ENCODE measurements at places on chromosomes 5 and 9.

DNA sequence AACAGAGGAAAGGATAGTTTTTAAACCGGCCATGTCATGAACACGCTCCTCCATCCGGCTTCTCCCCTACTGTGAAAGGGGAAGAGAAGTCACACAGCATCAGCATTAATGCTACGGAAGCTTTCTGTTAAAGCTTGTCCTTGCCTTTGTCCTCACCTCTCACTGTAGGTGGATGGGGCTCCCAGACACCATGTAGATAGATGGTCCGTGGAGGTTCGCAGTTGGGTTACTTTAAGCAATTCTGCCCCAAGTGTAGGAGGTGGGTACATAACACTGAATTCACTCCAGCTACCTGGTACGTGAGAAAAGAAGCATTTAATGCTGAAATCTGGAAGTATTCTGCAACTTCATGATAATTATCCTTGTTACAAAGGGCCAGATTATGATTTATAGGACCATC is 165.8 kb downstream of the BAAT start:
- no peak for DNase-seq

DNA sequence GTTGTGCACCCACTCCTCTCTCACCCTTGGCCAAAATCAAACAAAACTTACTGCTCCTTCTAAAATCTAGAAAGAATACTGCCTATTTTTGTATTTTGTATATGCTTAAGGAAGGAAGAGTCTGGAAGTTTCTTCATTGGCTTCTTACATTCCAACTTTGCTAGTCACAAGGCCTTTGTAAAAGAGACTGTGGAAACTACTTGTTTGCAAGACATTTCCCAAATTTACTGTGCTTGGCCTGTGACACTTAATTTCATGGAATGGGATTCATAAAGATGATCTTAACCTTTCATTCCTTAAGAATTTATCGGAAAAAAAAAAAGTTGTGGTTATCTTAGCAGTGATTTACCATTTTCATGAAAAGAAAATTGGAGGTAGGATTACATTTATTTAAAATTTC is 208.9 kb downstream of the VPS13A start:
- peak; percentile 76 for DNase-seq

GRCh38 chr9:129624168-129624759 is 1.7 kb upstream of the NTMT1 start:
- DNase-seq: peak; percentile 59

DNA sequence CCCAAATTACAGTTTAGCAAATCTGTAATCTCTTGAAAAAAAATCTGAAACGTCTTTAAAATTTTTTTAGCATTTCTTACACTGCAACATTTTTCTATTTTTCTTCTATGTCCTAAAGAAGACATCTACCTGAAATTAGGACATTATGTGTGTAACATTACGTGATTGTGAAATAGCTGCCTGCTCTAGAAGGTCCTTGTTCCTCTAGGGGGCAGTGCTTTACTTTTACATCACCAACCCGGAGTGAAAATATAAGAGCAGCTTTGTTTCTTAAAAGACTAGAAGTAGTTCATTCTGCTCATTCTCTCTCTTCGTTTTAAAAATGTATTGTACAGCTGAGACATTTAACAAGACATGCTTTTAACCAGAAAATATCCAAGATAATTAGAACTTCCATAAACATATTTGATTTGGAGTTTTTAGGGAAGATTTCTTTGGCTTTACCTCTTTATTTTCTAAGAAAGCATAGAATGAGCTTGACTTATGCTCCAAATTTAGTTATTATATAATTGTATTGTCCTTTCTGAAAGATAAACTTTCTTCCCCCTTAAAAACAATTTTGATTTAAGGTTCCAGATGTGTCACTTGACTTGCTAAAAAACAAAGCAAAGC is 48.1 kb upstream of the RIOK2 start:
- DNase-seq: peak; percentile 75

GRCh38 chr9:35042081-35042604 is 30.3 kb downstream of the VCP start:
- DNase-seq: peak; percentile 26

Data from fibroblast of skin of right biceps (primary cell).